BJ (cell line): ENCODE measurements at places on chromosomes 11 and 22. TPM values are rescaled to one million over a fixed set of nuclear protein-coding genes. Genes with fewer than 3 reads are reported as not detected.

Gene TRAF6
- polyA plus RNA-seq = 6.2 and 9.0 TPM in 2 replicates

Gene OR8A1
- not detected in 2 replicates for polyA plus RNA-seq

Gene CFAP300
- 4.5 and 5.4 TPM in 2 replicates for polyA plus RNA-seq

Gene C11orf65
- 0.18 and 0.54 TPM in 2 replicates for polyA plus RNA-seq

Gene OR2AG2
- 0.28 and 0.60 TPM in 2 replicates for polyA plus RNA-seq

Gene DEFB131B
- not detected in 2 replicates for polyA plus RNA-seq

Gene SLC22A8
- polyA plus RNA-seq = not detected in 2 replicates

Gene BSX
- polyA plus RNA-seq = not detected in 2 replicates

Gene PLEKHA7
- 0.04 and 0.07 TPM in 2 replicates for polyA plus RNA-seq

Gene OR2AT4
- polyA plus RNA-seq = not detected in 2 replicates

Gene PLEKHB1
- polyA plus RNA-seq = 0.29 and 0.40 TPM in 2 replicates

Gene NFRKB
- 7.6 and 11.7 TPM in 2 replicates for polyA plus RNA-seq

Gene CD248
- polyA plus RNA-seq = 83.0 and 180 TPM in 2 replicates

Gene MICAL2
- polyA plus RNA-seq = 114 and 135 TPM in 2 replicates

Gene KCNJ4
- not detected in 2 replicates for polyA plus RNA-seq

Gene SLC5A4
- polyA plus RNA-seq = not detected in 2 replicates

Gene ABCG4
- 0.06 and 0.17 TPM in 2 replicates for polyA plus RNA-seq

Gene CD3D
- not detected in 2 replicates for polyA plus RNA-seq
